ENCODE measurements at places on chromosomes 5 and 9.

DNA sequence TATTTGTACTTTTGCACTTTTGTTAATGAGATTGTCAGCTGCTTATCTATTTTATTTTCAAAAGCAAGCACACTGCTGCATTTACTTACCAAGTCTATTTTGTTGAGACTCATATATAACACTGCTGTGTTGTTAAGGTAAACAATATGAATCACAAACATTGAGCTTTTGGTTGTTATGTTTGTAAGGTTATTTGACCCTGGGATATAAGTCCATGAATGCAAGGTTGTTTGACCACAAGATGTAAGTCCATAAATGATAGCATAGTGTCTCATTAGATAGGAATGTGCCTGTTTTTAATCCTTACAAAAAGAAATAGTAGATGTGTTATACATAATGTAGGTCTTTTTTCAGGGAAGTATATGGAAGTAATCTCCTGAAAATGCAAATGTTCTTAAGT, 845.9 kb downstream of the CDH9 start:
- no peak for DNase-seq

GRCh38 chr9:38051780-38052546, 17.1 kb downstream of the SHB start:
- no peak for DNase-seq

GRCh38 chr5:9314558-9314957, 231.3 kb downstream of the SEMA5A start:
- no peak for DNase-seq

DNA sequence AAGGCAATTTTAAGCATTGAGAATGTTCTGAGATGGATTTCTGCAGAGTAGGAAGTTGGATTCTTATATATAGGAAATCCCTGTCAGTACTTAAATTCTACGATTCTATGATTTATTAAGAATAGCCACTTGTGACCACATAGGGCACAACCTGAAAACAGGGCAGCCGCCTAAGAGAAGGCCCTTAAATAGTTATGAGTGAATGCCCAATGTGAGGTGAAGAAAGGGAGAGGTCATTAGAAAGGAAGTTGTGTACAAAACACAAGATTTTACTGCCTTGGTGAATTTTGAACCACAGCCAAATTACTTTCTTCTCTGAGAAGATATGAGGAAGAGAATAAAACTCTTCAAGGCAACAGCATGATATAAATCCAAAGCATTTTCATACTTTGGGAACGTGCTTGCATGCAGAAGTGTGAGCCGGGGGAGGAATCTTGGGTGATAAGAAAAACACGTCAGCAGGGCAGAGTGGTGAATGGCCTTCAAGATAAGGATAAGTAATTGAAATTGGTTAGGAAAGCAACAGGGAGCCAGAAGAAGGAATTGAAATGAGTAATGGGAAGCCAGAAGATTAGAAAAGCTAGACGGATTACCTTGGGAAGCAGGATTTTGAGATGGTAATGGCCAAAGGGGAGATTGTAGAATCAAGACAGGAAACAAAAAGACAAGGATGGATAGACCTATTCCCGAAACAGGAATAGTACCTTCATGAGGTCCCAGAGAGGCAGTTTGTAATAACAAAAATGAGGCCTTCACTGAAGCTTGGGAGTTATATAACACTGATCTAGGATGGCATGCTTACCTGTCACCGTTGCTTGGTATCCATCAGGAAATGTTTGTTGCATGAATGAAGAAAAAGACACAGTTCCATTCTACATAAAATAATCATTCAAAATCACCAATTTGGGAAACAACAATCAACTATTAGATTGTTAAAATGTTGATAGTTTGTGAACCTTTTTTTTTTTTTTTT, 244.3 kb downstream of the PDE4D start:
- DNase-seq = no peak

DNA sequence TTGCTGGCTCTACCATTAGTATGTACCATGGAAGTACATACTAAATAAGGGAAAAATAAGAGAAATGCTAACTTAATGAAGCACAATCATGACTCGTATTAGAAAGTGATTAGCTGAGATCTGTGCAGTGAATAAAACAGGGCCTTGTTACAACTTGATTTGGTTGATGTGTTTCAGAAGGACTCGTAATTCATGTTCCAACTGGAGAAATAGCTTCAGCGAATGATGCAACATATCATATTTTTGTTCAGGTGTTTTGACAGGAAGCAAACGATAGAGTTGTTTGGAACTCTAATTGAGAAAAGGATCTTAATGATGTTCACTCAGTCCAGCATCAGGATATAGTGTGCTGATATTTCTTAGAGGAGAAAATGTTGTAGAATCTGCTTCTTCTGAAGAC, 474.6 kb upstream of the WWC1 start:
- no peak for DNase-seq

GRCh38 chr5:62328772-62329491, 22.9 kb downstream of the KIF2A start:
- no peak for DNase-seq

- no peak for DNase-seq
Observed at GRCh38 chr5:145937432-145938250, 1.3 kb downstream of the SH3RF2 start.

DNA sequence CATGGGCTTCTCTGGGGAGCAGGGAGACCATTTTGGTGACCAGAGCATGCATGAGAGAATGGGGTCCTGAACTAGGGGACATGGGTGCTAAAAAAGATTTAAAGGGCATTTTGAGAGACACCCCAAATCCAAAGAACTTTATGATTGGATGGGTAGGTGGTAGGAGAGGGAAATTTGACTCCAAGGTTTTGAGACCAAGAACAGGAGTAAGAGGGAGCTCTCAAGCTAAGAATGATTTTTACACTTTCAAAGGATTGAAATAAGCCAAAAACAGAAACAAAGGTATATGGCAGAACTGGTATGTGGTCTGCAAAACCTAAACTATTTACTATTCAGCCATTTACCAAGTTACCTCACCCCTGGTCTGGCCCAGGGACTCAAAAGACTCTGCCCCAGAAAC, 318.2 kb upstream of the CLINT1 start:
- DNase-seq = no peak

DNA sequence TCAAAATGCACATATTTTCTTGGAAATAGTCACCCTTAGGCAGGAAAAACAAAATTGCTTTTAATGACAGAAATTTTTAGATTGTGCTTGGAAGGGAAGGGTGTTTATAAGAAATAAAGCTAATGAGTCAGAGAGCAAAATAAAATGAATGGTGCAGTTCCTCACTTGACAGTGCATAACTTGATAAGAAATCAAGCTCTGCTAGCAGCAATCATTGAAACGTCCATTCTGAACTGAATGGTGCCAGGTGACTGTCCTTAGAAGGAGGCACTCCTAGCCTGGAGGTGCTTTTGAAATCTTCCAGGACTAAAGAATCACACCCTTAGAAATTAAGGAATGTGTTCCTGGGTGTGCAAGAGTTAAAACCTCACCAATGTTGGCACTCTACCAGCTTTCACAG, 202.5 kb downstream of the EFNA5 start:
- DNase-seq = no peak

- no peak for DNase-seq
Observed at GRCh38 chr5:14937254-14937653, 65.7 kb upstream of the ANKH start.

GRCh38 chr5:143210576-143210975, 192.9 kb downstream of the NR3C1 start:
- no peak for DNase-seq

DNA sequence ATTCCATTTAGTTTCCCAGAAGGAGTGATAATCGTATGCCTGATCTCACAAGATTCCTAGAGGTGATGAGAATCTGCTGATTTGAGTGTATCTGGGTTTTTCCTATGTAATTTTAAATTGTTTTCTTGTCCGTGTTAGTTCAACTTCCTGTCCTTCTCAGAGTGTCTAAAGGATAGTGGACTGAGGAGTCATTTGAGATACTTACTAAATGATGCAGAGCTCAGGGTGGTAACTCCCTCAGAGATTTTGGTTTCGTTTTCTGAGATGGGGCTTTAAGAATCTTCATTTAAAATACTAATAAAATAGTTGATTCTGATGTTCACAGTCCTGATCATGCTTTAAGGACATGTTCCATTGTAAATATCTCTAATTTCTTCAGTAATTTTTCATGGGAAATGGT, 30.3 kb downstream of the MELK start:
- DNase-seq = no peak

DNA sequence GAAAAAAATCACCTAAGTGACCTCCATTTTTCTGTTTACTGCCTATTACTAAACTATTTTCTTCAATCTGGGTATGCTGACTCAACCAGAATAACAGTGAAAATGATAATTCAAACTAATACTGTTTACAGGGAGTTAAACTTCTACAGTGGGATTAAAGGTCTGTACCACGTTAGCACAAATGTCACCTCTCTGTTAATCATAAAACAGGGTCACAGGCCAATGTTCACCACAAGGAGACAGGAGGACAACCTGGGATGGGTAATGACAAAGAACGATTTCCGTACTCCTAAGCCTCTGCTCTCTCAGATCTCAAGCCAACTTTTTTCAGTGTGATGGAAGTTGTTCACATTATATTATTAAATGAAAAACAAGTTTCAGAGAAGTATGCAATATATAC, 2.3 kb downstream of the ALDOB start:
- no peak for DNase-seq

DNA sequence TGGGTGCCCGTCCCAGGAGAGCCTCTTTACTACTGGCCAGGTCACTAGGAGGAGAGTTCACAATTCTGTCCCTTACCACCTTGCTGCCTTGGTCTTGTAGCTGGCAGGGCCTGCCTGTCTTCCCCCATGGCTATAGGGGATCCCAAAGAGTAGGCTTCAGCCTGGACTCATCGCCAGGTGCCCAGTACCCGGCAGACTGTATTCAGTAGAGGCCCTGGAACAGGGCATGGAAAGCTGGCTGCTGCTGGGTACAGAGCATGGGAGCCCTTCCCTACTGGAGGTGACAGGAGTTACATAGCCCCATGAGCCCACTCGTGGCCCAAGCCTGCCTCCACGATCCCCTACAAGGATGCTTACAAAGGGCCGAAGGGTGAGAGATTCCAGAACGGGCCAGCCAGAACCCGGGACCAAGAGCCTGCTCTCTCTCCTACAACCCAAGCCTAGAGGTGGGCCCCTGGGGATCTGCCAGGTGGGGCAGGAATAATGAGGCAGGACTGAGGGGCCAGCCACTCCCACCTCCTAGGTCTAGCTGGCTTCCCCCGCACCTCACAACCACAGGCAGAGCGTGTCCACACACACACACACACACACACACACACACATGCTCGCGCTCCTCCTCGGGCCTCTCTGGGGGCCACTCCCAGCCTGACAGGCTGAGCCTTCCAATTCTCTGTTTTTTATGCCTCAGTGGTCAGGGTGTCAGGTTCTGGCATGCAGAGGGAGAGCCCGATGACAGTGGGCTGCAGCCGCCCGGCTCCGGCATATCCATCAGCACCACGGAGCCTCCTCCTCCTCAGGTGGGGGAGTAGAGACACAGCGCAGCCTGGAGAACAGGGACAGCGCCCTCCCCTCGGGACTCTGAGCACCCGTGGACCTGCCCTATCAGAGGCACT, 186.0 kb downstream of the PAX5 start:
- DNase-seq = no peak

DNA sequence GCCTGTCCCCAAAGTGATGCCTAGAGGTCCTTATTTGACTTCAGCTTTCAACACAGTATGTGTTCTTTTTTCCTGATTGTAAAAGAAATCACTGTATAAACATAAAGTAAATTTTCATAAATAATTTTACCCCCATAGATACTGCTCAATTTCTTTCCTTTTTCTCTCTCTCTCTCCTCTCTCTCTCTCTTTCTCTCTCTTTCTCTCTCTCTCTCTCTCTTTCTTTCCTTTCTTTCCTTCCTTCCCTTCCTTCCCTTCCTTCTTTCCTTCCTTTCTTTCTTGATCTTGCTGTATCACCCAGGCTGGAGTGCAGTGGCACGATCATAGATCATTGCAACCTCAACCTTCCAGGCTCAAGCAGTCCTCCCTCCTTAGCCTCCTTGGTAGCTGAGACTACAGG, 64.8 kb downstream of the PDZD2 start:
- DNase-seq = no peak

- DNase-seq = no peak
Observed at GRCh38 chr9:95809686-95810085, 65.8 kb upstream of the ERCC6L2 start.

DNA sequence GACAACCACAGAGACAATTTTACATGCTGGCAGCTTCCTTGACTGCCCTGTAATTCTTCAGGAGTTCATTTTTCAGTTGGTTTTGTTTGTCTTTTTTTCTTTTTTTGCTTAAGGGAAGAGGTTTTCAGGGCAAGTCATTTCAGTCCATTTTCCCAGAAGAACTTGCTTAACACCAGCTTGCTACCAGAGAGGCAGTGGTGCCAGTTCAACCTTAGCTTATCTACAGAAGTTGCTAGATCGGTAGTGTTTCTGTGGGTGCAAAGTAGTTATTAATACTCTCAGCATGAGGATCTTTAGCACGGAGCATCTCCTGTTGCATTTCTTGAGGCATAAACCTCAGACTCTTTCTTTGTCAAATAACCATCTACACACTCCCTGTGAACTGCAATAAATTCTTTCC, 1.1 kb downstream of the SPEF2 start:
- DNase-seq = no peak

DNA sequence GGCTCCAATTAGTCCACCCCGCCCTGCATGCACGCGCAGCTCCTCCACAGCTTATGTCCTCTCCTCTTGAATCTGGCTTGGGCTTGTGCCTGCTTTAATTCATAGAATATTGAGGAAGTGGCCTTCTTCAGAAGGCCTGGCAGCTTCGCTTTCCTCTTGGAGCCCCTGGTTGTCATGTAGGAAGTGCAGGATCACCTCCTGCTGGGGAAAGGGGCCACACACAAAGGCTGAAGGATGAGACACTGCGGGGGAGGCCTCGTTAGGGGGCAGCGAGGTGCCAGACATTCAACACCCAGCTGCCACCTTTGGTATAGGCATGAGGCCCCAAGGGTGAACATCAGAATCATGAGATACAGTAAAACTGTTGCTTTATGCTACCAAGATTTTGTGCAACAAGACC, 2.7 kb upstream of the CNOT6 start:
- no peak for DNase-seq
